ENCODE measurements at places on chromosomes 13 and 19.

- DNase-seq: no peak
Observed at GRCh38 chr19:17861542-17862402, 2.1 kb downstream of the RPL18A start.

GRCh38 chr19:47230921-47231214 lies at the start of gene BBC3:
Gene BBC3, minus strand, starts transcription at chr19:47231199. Its CDS starts 2,768 bp downstream, at chr19:47228431.
- DNase-seq: no peak

GRCh38 chr13:38366954-38367645 lies 17.4 kb downstream of the UFM1 start:
- no peak for DNase-seq

- no peak for DNase-seq
Observed at GRCh38 chr19:55160986-55161365, 3.4 kb upstream of the TNNI3 start.

GRCh38 chr19:4319067-4319718 lies 14.8 kb downstream of the FSD1 start:
- DNase-seq: no peak

DNA sequence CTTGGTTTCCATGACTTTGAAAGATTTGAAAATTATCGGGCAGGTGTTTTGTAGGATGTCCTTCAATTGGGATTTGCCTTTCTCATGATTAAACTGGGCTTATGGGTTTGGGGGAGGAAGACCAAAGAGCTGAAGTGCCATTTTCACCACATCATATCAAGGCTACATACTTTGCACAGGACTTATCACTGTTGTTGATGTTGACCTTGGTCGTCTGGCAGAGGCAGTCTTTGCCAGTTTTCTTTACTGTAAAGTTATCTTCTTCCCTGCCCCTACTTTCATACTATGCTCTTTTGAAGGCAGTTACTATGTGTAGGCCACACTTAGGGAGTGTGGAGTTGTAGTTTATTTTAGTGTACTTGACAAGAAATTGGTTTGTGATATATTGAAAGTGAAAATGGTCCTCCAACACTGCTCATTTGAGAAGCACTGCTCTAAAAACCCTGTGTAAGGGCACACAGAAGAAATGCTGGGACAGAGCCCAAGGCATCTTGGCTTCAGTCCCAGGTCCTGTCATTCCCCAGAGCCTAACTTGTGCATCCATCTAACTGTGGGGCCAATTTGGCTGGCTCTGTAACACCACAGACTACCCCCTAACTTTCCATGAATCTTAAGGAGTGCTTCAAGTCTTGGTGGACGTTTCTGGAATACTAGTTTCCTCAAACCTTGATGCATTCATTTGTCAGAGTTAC lies 384.9 kb downstream of the KCNRG start:
- no peak for DNase-seq

- DNase-seq: no peak
Observed at GRCh38 chr13:26896986-26897668, 136.5 kb upstream of the GPR12 start.

- DNase-seq: no peak
Observed at GRCh38 chr19:3163230-3163886, 15.2 kb upstream of the S1PR4 start.

DNA sequence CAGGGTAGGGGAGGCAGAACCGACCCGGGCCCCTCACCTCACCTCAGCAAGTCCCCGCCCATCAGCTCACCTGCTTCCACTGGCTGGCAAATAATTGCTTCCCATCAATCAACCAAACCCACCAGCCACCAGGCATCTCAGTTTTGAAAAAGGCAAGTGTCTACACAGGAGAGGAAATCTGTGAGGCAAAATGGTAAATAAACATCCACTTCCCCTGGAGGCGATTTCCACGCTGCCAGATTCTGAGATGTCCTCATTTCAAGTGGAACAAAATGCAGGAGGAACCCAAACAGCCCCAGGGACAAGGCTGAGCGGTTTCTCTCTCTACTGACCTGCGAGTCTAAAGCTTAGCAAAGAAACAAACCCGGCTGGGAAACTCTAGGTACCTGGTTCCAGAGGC lies 117.5 kb downstream of the CRYL1 start:
- DNase-seq: no peak

GRCh38 chr19:24101459-24102115 lies 14.6 kb downstream of the ZNF254 start:
- DNase-seq: no peak

GRCh38 chr19:10321417-10321797 lies 5.6 kb upstream of the FDX2 start:
- no peak for DNase-seq

GRCh38 chr19:55640043-55640576 lies 692 bp upstream of the ZNF580 start:
- DNase-seq: no peak

GRCh38 chr13:86298725-86299124 lies 499.5 kb upstream of the SLITRK6 start:
- no peak for DNase-seq

DNA sequence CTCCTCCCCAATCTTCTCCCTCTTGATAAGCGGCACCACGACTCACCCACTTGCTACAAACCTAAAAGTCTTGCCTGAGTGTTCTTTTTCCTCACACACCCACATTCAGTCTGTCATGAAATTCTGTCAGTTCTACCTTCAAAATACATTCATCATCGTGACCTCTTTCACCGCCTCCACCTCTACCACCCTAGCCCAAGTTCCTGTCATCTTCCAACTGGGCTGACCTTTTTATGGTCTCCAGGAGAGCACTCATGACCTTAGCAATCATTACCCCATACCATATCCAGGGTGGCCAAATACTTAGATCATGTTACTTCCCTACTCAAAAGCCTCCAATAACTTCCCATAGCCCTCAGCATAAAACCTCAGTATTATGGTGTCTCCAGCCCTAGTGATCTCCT lies 110.4 kb upstream of the TSC22D1 start:
- DNase-seq: no peak

- no peak for DNase-seq
Observed at GRCh38 chr19:36212895-36213294, 1.6 kb downstream of the ZNF565 start.

DNA sequence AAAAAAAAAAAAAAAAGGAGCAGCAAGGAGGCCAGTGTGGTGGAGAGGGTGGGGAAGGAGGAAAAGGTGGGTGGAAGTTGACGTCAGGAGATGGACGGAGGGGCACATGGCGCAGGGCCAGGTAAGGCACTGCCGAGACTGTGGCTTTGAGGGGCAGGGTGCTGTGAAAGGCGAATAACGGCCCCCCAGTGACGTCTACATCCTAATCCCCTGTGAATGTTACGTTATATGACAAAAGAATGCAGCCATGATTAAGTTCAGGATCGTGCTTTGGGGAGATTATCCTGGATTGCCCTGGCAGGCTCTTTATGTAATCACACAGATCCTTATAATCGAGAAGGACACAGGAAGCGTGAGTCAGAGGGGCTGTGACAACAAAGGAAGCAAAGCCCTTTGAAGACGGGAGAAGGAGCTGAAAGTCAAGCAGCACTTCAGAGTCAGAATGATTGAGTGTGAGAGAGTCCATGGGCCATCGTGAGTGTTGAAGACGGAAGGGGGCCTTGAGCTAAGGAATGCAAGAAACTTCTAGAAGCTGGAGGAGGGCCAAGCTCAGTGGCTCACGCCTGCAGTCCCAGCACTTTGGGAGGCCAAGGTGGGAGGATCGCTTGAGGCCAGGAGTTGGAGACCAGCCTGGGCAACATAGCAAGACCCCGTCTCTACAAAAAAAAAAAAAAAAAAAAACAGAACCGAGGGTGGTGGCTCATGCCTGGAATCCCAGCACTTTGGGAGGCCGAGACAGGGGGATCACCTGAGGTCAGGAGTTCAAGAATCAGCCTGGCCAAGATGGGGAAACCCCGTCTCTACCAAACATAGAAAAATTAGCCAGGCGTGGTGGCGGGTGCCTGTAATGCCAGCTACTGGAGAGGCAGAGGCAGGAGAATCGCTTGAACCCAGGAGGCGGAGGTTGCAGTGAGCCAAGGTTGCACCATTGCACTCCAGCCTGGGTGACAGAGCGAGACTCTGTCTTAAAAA lies 13.8 kb upstream of the CEACAM16 start:
- DNase-seq: peak; percentile 71

GRCh38 chr13:42607546-42607945 lies 33.6 kb downstream of the TNFSF11 start:
- DNase-seq: no peak

DNA sequence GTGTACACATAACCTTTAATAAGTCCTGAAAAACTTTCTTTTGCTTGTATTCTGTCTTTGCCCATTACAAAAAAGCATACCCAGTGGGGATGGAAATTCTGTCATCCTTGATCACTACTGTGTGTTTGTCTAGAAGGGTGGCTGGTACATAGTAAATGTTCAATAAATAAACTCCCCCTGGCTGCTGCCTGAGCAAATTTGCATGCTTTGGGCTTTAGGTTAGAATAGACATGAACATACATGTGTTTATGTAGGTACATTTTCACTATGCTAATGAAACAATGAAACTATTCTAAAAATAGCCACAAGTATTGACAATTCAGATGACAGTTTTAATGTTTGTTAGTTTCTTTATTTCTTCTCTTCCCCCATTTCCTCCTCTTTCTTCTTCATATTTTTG lies 36.1 kb downstream of the TNFSF13B start:
- no peak for DNase-seq

- no peak for DNase-seq
Observed at GRCh38 chr13:86976521-86977324, 694.4 kb upstream of the SLITRK5 start.

GRCh38 chr19:42378225-42379215 lies 11.6 kb downstream of the CNFN start:
- DNase-seq: no peak

DNA sequence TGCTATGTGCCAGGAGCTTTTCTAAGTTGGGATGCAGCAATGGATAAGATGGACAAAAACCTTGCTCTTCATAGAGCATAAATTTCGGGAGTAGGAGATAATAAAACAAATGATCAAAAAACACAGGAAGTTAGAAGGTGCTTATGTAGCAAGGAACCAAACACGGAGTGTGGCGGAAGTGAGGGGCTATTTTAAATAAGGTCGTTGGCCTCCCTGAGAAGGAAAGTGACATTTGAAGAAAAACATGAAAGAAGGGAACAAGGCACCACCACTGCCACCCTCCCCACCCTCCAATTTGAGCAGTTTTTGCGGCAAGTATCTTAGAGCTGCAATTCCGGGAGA lies 3.2 kb upstream of the GSX1 start:
- DNase-seq: no peak

DNA sequence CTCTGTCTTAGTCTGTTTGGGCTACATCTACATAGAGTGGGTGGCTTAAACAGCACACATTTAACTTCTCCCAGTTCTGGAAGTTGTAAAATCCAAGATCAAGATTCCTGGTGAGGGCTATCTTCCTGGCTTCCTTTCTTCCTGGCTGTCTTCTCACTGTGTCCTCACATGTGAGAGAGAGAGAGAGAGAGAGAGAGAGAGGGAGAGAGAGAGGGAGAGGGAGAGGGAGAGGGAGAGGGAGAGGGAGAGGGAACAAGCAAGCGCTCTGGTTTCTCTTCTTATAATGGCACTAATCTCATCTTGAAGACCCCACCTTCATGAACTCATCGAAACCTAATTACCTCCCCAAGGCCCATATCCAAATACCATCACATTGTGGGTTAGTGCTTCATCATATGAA lies 69.2 kb downstream of the CDK8 start:
- DNase-seq: no peak

DNA sequence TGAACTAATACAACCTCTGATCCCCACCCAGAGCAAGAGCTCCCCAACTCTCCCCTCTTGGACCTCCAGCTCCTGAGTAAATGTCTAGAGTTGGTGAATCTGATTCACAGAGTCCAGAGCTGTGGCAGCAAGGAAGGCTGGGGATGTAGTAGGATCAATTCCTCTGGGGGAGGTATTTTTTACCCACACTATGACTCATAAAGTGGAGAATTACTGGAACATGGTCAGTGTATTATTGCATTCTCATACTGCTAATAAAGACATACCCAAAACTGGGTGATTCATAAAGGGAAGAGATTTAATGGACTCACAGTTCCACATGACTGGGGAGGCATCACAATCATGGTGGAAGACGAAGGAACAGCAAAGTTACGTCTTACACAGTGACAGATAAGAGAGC lies 496.7 kb downstream of the EFNB2 start:
- DNase-seq: peak; percentile 72

- no peak for DNase-seq
Observed at GRCh38 chr13:51577690-51578089, 6.6 kb upstream of the WDFY2 start.

Data from GM04503 (cell line).